Stimulated activated CD8-positive, alpha-beta memory T cell treated with anti-CD3 and anti-CD28 coated beads, Interleukin-4, amount 100 ng/mL, for 1 hour (primary cell): ENCODE measurements at places on chromosomes 11 and 22.

DNA sequence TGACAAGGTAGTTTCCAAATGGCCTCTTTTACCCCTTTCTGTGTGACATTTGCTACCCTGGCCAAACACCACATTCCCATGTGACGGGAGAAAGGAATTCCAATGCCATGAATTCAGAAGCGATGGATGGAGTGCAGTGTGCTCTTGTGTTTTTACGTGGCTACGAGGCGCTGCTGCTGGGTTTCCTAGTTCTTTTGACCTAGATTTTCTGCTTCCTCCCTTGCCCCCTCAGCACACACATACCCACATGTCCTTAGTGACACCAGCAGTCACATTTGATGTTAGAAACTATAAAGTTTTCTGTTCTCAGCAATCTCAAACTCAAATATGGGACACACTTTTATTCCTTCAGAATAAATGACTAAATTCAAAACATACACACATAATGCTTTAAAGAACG, 7.8 kb upstream of the TMA7B start:
- DNase-seq = no peak

DNA sequence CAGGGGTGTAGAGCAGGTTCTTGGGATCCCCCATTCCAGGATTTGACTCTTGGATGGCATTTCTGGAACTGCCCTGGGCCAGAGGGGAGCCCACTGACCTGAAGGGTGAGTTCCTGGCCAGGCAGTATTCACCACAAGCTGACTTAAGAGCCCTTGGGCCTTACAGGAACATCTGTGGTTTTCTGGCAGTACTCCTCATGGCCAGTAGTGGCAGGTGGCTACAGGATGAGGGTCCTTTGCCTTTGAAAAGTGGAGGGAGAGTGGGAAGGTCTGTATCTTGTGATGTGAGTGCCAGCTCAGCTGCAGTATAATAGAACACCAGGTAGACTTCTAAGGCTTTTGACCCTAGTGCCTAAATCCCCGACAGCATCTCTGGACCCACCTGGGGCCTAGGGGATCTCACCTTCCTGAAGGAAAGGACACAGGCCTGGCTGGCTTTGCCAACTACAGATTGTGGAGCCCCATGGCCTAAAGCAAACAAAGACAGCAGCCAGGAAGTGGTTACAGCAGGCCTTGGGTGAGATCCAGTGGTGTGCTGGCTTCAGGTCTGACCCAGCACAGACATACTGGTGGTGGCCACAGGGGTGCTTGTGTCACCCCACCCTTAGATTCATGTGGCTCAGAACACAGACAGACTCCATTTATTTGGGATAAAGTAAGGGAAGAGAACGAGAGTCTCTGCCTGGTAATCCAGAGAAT, 9.0 kb downstream of the OR51S1 start:
- no peak for DNase-seq

DNA sequence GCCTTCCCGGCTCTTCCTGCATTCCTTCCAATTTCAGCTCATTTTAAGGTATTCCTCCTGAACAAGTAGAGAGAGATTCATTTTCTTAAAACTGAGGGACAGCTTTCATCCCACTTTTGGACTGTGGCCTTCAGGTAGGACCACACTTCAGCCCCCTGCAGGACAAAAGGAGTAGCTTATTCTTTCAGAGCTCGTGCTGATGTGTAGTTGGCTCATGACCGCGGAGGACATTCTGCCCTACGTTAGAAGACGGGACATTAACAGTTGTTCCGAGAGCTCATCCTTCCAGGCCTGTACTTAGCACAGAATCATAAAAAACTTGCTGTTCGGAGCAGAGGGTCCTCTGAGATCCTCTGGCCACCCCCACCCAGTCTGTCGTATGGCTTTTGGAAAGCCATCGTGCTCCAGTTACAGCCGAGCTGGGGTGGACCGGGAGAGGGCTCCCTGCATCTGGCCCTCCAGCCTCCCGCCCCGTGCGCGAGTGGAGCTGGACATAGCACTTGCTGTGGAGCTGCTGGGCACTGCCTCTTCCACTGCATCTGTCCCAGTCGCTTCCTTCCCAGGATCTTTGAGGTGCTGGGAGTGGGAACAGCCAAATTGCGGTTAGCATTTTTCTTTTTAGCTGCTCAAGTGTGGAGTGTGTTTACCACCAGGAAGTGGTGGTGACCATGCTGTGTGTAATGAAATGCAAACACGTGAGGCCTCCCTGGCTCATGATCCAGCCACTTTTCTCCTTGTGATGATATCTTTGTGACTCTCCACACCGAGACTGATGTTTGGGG, 250.3 kb downstream of the TBC1D22A start:
- DNase-seq = no peak

DNA sequence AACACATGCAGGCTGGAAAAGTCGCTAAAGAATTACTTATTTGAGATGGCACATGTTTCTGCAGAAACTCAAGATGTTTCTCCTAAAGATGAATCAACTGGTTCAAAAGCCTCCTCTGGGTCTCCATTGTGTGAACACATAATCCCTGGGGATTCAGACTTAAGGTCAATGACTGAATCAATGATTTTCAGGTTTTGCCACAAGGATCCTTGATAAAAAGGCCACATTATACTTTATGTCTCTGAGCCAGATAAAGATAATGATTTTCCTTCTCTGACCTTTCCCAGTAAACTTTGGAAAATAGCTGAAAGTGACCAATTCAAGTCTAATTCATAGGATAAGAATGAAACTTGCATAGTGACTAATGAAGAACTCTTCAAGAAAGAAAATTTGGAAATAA, 2.3 kb upstream of the XKR3 start:
- DNase-seq = no peak

GRCh38 chr22:48869161-48869560, 958.5 kb downstream of the BRD1 start:
- no peak for DNase-seq

- no peak for DNase-seq
These were observed 9.0 kb upstream of the ME3 start for GRCh38 chr11:86681483-86681756.

GRCh38 chr11:19912115-19912957, 199.7 kb downstream of the NAV2 start:
- no peak for DNase-seq

- no peak for DNase-seq
These were observed 45.8 kb downstream of the PLAAT5 start for GRCh38 chr11:63445118-63445517.
